ENCODE measurements at places on chromosomes 6 and 20.

DNA sequence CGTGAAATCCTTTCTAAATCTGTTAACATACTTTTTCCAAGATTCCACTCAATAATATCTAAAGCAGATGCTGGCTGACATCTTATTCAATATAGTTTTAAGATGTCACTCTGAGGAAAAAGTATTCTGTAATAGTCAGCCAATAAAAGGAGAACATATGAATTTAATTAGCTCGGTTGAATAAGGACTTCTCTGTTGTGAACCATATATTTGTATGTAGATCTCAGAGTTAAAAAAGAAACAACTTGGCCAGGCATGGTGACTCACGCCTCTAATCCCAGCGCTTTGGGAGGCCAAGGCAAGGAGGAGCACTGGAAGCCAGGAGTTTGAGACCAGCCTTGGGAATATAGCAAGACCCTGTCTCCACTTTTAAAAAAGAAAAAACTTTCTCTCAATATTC, 7.4 kb upstream of the CD24 start:
- DNase-seq = no peak

- DNase-seq = no peak
Observed at GRCh38 chr6:22110061-22110460, 186.8 kb downstream of the PRL start.

DNA sequence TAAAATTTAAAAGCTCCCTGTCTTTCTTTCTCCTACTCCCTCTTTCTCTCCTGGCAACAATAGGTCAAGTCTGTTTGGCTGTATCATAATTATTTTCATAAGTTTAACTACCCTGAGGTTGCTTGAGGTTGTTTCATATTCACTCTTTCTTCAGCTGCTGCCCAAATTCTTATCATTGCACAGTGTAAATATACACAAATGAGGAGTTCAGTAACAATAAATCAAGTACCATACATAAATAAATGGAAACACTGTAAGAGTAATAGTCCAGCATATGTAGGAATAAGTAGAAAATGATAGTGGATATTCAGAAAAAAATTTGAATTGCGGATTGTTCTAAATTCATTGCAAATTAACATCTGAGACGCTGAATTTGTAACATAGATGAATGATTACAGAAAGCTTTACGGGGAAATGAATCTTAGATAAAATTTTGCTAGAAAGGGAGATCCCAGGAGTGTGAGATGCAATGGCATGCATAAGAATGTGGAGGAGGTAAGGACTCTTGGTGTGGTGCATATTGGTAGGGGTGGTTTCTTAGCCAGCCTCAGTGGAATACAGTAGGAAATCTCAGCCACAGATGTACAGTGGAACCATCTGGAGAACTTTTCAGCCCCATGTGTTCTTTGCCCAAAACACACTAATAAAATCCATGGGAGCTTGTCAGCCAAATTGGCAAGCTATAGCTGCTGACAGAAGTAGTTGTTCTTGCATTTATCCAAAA, 480.7 kb downstream of the HTR1B start:
- no peak for DNase-seq

DNA sequence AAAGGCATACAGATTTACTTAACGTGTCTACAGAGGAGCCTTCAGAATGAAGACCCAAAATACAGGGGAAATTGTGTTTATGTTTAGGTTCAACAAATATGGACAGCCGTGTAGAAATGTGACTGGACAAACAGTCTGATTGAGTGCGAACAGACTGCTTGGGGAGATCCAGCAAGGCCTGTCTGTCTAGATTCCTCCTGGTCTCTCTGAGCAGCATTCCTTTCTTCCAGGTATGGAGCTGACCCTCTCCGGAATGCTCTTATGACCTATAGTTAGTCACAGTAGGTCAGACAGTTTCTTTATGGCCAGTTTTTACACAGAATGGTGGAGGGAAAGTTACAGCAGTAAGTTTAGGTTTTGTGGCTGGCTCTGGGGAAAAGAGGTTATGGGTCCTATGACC, 9.0 kb downstream of the RIN2 start:
- no peak for DNase-seq

DNA sequence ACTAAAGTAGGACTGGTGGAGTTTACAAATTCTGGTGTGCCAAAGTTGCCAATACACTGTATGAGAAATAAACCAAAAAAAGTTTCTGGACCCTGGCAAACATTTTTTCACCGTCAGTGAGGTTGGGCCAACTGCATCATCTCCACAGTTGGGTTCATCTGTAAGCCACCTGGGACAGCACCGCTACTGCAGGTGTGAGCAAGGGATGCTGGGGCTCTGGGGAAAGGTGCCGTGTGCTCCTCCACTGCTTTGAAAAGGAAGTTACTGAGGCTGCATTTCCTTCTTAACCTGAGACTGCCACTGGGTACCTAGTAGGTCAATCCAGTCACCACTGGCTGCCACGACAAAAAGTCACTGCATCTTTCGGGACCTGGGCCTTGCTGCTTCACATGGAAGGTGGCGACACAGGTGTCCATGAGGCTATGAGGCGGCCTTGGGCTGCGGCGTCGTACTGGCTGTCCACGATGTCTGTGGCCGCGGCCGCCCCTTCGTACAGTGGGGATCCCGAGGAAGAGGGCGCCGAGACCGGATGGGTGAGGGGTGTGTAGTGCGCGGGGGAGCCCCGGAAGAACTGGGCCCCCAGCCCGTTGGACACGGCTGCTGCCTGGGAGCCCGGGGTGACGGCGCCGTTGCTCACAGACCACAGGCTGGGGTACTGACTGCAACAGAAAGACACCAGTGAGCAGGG, 9.6 kb downstream of the TBXT start:
- DNase-seq = no peak

DNA sequence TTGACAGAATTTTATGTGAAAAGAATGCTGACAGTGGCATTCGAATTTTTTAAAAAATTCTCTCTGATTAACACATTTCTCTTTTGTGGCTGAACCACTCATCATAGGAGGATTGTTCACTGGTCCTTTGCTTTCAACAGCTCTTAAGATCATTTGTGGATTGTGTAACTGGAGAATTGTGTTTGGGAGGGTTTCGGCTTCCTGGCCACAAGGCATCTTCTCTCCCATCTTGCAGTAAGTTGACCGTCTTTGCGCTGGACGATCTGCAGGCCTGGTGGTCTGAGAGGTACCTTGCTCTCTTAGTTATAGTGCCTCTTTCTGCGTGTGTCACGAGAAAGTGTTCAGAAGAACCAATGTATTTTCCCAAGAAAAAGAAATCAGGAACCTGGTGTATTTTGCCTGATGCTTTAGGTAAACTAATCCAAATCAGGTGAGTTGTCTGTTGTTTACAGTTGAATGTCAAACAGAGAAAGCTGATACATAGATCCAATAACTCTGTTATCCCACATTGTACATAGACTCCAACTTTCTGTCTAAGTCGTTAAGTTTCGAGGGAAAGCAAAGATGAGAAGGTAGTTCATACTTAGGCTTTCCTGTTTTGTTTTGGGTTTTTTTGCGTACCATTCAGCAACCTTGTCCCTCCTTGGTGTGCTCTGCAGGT, 14.8 kb upstream of the EXOC2 start:
- DNase-seq = no peak

DNA sequence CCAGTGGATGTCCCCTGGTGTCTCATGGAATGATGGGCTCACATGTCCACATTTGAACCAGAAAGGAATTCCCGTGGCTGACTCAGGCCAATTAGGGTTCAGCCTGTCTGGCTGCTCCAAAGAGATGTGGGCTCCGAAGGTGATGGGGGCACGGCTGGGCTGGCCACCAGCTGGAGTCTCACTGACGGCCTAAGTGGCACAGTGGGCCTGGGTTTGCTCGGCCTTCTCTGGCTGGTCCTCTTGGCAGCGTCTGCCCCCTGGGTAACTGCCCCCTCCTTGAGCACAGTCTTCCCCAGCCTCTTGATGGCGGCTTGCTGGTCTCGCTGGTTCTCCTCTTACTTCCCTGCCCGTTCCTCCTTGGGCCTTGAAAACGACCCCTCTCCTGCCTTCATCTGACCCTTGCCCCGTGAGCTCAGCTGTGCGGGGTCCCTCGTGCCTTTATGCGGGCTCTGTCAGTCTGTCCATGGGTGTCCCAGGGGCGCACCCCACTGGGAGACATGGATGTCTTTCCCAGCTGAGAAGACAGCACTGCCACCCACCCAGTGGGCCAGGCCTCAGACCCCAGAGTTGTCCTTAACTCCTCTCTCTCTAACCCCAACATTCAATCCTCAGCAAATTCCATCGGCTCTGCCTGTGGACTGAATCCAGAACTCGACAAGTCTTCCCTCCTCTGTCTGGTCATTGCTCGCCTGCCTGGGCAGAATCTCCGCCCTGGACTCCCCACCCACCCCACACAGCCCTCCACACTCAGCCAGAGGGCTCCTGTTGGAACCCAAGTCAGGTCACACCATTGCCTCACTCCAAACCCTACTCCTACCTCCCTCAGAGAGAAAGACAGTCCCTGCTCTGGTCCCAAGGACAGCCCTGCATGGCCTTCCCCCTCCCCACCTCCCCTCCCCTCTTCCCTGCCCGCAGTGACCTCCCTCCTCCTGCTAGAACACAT, 78.7 kb downstream of the CEBPB start:
- no peak for DNase-seq

- no peak for DNase-seq
Observed at GRCh38 chr6:166615059-166615770, 11.8 kb downstream of the RPS6KA2 start.

DNA sequence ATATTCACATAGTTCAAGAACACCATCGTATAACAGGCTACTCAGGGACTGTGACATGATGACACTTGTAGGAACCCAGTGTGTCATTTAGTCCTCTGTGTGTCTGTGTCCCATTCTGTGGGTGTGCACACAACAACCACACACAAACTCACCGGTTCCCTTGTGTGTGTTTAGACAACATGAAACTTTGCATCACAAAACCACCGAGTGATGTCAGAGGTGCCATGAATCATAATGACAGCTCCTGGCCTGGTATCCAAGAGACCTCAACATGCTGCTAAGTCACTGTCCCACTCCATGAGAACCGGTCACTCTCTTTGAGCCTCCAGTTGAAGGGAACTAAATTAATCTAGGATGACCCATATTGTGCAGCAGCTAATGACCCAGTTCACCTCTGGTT, 421.3 kb downstream of the PREX1 start:
- DNase-seq = no peak

DNA sequence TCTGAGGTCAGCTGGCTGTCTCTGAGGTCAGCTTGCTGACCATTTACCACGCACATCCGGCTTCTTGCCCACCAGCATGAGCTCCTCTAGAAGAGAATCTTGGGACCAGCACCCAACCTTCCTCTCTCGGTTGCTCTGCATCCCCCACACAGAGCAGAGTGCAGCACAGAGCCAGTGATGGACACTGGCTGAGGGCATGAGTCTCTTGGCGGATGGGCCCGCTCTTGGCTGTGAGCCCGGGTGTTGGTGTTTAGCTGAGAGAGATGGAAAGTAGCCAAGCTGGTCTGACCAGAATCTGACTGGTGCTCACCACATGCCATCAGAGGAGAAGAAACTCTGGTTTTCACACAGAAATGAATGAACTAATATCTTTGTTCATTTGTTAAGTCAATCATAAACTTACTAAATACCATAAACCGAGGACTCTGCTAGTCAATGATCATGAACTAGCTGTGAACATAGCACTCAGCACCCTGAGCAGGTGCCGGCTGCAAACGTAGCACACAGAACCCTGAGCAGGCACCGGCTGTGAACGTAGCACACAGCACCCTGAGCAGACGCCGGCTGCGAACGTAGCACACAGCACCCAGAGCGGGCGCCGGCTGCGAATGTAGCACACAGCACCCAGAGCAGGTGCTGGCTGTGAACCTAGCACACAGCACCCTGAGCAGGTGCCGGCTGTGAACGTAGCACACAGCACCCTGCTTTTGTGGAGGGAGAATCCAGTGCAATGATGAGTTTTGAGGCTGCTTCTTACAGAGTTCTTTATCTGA, 10.4 kb upstream of the THBS2 start:
- no peak for DNase-seq

DNA sequence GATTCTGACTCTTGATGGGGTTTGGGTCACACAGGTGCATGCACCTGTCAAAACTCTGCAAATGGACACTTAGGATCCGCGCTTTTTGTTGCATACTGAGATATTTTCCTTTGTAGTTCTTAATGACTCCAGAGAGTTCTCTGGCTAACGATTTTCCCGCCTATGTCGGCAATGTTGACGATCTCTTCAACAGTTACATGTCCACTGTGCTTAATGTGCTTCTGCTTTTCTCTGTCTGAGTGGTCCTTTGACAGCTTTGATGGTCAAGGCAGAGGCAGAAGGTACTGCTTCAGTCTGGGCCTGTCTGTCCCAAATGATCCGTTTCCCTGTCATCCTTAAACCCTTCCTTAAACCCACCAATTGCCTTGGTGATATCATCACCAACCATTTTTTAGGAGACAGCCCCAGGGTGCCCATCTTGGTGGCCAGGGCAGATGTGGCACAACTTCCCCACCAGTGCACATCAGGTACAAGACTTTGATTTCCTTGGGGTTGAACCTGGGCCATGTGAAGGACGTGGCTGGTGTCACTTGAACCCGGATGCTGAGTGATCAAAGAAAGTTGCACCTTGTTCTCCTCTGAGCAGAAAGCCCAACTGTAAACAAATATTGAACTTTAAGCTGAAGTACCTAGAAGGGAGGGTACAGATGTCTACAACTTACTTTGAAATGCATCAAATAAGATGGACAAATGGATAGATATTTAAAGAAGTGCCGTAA, 10.7 kb upstream of the BPIFB1 start:
- no peak for DNase-seq

GRCh38 chr20:34669094-34669493, 7.8 kb downstream of the PIGU start:
- DNase-seq = no peak

DNA sequence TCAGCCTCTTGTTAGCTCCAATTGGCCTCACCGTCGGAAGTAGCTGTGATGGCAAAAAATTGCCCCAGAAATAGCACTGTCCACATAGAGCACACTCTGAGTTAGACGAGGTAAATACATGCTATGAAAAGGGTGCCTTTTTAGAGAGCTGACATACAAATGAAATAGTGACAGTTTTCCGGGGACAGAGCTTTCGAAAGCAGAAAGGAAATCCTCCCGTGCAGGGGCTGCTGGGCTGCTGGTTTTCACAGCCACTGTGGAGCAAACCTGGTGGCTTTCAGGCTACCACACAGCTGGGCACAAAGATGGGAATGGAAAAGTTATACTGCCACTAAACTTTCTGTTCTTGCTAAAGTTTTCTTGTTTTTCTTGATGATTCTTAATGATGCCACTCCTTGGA, 8.3 kb downstream of the SLPI start:
- DNase-seq = no peak

DNA sequence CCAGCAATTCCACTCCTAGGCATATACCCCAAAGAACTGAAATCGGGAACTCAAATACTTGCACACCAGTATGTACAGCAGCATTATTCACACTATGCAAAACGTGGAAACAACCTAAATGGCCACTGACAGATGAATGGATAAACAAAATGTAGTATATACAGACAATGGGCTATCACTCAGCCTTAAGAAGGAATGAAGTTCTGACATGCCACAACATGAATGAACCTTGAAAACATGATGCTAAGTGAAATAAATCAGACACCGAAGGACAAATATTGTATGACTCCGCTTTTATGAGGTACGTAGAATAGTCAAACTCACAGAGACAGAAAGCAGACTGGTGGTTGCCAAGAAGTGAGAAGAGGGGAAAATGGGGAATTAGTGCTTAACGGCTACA, 59.1 kb upstream of the CCN6 start:
- DNase-seq = no peak

All from stimulated activated CD4-positive, alpha-beta T cell treated with anti-CD3 and anti-CD28 coated beads, Interleukin-12 subunit alpha, Interleukin-12 subunit beta, amount 100 ng/mL, for 24 hours (primary cell).